ENCODE measurements at places on chromosomes 2 and 18. TPM values are rescaled to one million over a fixed set of nuclear protein-coding genes. Genes with fewer than 3 reads are reported as not detected.

SLC11A1 gene
- not detected for total RNA-seq

INO80B gene
- total RNA-seq: 24.2 TPM

CDCA7 gene
- 27.7 TPM for total RNA-seq

NGEF gene
- total RNA-seq: 0.22 TPM

MEP1B gene
- not detected for total RNA-seq

MOGAT1 gene
- not detected for total RNA-seq

FSHR gene
- total RNA-seq: not detected

LCT gene
- total RNA-seq: 0.07 TPM

DQX1 gene
- total RNA-seq: 0.69 TPM

SPAST gene
- total RNA-seq: 24.9 TPM

PJVK gene
- 1.4 TPM for total RNA-seq

DYSF gene
- total RNA-seq: 134 TPM

PEX13 gene
- 25.0 TPM for total RNA-seq

CYTIP gene
- total RNA-seq: not detected

FHOD3 gene
- 0.58 TPM for total RNA-seq

LONRF2 gene
- total RNA-seq: not detected

CCBE1 gene
- total RNA-seq: not detected

MC2R gene
- not detected for total RNA-seq

TMEM247 gene
- total RNA-seq: not detected

CHRNA1 gene
- 11.3 TPM for total RNA-seq

FARP2 gene
- 45.3 TPM for total RNA-seq
